ENCODE measurements at places on chromosomes 4 and X.

- DNase-seq = no peak
Measured at GRCh38 chrX:38452603-38453002, 100.2 kb downstream of the OTC start.

GRCh38 chrX:102067966-102068723 lies 57.3 kb upstream of the TCEAL2 start:
- no peak for DNase-seq

- DNase-seq = no peak
Measured at GRCh38 chr4:99293357-99293756, 2.6 kb upstream of the ADH1A start.

DNA sequence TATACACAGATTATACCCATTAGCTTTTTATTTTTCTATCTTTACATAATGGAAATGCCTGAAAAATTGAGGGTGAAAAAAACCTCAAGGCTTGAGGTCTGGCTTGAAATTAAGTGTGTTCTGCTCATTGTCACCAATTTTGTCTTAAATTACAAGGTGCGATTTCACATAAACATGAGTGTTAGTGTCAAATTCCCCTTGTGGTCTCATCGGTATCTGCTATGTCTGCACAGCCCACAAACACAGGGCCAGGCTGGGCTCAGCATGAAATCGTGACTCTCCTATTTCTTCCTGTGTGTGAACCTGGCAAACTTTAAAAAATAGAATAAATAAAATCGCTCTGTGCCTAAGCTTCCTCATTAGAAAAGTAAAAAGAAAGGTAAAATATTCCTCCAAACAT lies 109.1 kb downstream of the CRLF2 start:
- no peak for DNase-seq

DNA sequence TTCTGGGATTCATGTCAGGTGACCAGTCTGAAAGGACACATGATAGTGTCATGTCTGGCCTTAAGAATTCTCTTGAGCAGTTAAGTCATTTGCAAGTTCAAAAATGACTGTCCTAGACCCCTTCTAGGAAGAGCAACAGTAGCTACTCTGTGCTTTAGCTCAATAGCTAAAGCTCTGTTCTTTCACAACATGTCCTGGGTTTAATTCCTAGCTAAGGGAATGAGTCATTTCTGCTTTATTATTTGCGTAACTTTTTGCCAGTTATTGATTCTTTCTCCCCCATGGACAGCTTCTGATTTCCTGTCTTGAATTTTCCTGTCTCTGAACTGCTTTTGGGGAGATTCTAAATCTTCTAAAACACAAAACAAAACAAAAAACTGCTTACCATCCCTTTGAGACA lies 1055.8 kb upstream of the DIAPH2 start:
- peak; percentile 26 for DNase-seq

- DNase-seq = peak; percentile 0
Measured at GRCh38 chrX:63350465-63350877, 661 bp downstream of the SPIN4 start.

Data from MV-4-11 (cell line).